CD4-positive, alpha-beta T cell treated with Interleukin-4 for 1 hour (primary cell): ENCODE measurements at places on chromosomes 11 and 22.

DNA sequence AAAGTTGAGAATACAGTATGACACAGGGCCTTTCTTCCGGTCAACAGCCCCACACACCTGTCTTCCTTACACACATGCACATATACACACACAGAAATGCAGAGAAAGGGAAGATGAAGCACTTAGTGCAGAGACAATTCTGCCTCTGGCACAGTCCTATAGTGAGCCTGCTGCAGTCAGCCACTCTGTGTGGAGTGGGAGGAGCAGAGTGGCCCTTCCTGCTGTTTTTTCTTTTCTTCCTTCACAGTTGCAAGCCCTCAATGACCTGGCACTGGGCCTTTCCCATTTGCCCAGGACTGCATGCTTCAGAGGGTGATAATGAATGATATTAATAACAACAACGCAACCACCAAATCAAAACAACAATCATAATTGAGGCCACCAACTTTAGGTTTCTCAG, 527.0 kb upstream of the B3GAT1 start:
- DNase-seq: no peak

DNA sequence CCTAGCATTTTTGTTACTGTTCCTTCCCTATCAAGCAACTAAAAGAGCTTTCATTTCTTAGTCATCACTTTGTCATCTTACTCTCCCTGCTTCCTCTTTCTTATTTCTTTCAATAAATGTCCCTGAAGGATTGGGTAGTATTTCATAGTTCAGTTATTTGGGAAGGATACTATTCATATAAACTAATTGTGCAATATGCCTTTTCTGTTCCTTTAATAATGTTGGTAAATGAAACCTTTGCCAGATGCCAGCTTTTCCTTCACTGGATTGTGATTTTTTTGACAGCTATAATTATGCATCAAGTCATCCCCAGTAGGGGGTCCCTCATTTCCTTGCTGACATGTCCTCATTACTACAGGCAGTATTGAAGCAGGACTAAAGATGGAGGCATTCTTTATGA, 101.7 kb downstream of the ATM start:
- no peak for DNase-seq

GRCh38 chr22:21826204-21826603, 41.2 kb downstream of the MAPK1 start:
- DNase-seq: no peak

DNA sequence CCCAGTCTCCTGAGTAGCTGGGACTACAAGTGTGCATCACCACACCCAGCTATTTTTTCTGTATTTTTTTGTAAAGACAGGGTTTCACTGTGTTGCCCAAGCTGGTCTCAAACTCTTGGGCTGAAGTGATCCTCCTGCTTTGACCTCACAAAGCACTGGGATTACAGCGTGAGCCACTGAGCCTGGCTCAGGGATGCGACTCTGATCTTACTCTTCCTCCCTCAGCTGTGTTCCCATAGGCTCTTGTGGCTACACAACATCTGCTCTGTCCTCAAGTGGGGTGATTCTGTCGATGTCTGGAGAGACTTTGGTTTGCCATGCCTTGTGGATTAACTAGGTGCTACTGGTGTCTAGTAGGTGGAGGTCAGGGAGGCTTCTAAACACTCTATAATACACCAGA, 127.0 kb upstream of the SERPIND1 start:
- DNase-seq: no peak

DNA sequence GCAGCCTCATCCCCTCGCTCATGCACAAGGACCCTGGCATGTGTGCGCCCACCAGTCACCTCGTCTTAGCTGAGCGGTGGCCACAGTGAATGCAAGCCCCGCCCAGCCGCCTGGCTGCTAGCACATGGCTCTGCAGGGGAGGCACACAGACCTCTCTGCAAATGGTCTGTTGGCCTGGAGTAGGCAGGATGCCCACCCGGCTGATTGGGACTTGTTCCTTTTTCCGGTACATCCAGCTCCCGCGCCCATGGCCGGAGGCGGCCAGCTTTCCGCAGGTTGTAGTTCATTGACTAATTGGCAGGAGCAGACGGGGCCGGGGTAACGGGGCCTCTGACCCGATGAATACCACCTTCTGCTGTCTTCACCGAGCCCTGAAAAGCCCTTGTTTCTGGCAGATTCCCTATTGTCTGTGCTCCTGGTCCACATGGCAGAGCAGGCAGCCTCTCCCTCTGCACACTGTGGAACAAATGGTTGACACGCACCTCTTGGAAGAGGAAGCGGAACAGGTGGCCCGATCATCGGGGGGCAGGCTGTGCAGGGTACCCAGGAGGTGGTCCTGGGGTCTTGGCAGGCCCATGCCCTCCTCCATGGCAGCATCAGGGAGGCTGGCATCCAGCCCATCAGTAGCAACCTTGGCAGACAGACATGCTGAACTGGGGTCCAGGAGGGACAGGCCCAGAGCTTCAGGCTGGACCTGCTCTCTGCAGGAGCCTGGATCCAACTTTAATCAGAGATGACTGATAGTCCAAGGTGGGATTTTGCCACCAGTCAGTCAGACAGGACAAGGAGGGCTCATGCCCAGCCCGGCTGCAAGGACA, 1512.0 kb downstream of the BRD1 start:
- DNase-seq: peak; percentile 7

- no peak for DNase-seq
These were observed 92.2 kb upstream of the PLET1 start for GRCh38 chr11:112352907-112353306.

DNA sequence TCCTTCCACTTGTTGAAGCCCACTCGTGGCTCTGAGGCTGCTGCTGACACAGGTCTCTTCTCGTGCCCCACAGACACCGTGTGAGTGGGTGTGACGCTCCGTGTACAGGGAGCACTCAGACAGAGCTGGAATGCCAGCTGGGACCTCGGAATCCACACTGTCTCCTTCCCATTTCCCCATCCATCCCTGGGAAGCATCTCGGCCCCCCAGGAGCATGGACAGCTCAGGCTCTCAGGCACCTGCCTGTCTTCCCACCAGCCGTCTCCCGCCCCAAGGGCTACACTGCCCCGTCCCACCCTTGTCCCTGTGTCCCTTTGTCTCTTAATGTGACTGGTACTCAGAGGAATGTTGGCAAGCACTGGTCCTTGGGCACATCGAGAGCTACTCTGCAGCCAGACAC, 63.8 kb downstream of the ARHGAP8 start:
- no peak for DNase-seq

DNA sequence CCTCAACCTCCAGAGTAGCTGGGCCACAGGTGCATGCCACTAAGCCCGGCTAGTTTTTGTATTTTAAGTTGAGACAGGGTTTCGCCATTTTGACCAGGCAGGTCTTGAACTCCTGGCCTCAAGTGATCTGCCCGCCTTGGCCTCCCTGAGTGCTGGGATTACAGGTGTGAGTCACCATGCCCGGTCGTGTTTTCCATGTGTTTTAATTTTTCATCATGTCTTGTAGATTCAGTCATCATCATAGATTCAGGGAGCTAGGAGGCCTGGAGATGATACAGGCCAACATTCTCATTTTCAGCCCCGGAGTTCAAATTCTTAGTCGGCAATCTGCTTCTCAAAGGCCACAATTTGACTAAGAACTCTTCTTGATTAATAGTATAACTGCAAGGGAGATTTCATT, 73.5 kb upstream of the GRAMD1B start:
- no peak for DNase-seq

- no peak for DNase-seq
These were observed 38.0 kb downstream of the CLDN25 start for GRCh38 chr11:113817626-113818025.

DNA sequence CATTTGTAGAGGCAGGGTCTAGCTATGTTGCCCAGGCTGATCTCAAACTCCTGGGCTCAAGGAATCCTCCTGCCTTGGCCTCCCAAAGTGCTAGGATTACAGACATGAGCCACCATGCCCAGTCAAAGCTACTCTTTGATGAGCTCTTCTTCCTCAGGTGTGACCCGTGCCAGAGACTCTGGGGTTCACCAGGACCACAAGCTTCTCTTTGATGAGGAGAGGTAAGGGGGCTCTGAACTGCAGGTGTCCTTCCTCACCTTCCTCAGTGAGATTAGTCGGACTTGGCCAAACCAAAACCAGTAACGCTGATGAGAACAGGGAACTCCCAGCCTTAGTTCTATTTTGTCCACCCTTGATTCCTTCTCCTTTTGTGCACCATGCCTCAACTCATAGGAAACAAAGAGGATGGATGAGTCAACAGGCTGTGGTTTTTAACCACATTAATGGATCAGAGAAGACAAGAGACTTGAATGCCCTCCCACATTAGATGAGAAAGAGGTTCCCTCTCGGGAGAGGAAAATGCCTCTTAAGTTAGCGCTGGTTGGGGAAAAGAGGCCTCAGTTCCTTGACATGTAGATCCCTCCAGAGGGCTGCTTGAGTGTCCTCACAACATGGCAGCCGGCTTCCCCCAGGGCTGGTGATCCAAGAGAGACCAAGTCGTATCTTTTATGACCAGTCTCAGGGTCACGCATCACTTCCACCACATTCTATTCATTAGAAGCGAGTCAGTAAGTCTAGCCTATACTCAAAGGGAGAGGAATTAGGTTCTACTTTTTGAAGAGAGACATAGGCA, 25.7 kb upstream of the CTR9 start:
- peak; percentile 26 for DNase-seq

DNA sequence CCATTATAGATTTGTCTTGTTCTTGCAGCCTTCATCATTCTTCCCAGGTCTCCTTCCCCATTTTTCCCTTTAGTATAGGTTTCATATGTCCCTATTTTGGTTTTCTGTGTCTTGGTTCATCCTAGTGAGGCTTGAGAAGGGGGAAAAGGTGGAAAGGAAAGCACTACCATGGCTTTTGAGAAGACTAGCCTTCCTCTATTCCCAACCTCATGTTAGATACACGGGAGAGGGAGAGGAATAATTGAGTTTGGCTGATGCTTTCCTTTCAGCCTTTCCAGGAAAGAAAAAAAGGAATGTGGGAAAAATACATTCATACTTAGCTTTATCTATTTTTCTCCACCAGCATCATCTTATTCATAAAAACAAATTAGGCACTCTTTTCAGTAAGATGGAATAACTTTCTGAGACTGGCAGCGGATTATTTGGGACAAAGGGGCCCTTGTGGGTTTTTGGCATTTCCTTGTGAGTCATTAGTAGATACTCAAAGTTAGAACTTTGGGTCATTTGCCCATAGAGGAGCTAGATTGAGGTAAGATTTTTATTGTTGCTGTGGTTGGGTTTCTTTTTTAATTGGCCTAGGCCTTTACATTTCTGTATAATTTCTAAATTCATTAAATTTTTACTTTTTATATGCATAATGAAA, 23.8 kb downstream of the CAPRIN1 start:
- no peak for DNase-seq

GRCh38 chr11:126924376-126925040, 76.1 kb downstream of the KIRREL3 start:
- no peak for DNase-seq

DNA sequence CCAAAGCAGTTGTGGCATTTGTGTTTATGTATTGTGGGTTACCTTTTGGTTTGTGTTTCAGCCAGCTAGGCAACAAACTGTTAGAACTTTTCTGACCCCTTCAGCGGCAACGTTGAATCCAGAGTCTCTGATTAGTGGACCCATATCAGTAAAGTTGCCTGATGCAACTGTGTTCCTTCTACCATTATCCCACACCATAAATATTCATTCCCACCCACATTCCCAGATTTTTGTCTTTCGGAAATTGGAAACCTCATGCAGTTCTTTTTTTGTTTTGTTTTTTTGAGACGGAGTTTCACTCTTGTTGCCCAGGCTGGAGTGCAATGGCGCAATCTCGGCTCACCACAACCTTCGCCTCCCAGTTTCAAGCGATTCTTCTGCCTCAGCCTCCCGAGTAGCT, 30.7 kb upstream of the RBX1 start:
- DNase-seq: no peak

GRCh38 chr11:723120-723883, 17.3 kb downstream of the EPS8L2 start:
- DNase-seq: peak; percentile 74

- DNase-seq: no peak
These were observed 3.8 kb upstream of the SCGB1D1 start for GRCh38 chr11:62186195-62186594.

- DNase-seq: no peak
These were observed 9.6 kb upstream of the MYH9 start for GRCh38 chr22:36397131-36398093.

GRCh38 chr11:126132319-126132718, 69.7 kb upstream of the CDON start:
- DNase-seq: no peak

GRCh38 chr11:64476881-64477280, 114.1 kb upstream of the SLC22A12 start:
- DNase-seq: no peak
